ENCODE measurements at places on chromosomes 12 and 14. TPM values are rescaled to one million over a fixed set of nuclear protein-coding genes. Genes with fewer than 3 reads are reported as not detected.

GRCh38 chr12:132484891-132485441 is 5.0 kb upstream of the FBRSL1 start:
- no peak for DNase-seq

DNA sequence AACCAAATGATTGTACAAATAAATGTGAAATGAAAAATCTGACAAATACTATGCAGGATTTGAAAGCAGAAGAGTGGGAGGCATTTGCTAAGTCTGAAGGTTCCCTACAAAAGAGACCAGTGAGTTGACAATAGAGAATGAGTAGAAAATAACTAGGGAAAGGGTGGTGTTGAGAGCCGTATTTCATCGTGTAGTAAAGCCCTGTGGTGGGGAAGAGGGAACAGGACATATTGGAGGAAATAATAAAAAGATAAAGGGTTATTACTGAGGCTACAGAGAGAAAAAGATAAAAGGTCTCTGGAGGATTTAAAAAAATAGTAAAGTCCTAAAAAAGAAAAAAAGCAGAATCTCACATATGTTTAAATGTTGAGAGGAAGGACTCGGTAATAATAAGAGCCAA is 268.8 kb downstream of the DUSP6 start:
- no peak for DNase-seq

Gene KRT2
- 0.23 TPM for total RNA-seq

Gene PIANP
- total RNA-seq, result not detected

DNA sequence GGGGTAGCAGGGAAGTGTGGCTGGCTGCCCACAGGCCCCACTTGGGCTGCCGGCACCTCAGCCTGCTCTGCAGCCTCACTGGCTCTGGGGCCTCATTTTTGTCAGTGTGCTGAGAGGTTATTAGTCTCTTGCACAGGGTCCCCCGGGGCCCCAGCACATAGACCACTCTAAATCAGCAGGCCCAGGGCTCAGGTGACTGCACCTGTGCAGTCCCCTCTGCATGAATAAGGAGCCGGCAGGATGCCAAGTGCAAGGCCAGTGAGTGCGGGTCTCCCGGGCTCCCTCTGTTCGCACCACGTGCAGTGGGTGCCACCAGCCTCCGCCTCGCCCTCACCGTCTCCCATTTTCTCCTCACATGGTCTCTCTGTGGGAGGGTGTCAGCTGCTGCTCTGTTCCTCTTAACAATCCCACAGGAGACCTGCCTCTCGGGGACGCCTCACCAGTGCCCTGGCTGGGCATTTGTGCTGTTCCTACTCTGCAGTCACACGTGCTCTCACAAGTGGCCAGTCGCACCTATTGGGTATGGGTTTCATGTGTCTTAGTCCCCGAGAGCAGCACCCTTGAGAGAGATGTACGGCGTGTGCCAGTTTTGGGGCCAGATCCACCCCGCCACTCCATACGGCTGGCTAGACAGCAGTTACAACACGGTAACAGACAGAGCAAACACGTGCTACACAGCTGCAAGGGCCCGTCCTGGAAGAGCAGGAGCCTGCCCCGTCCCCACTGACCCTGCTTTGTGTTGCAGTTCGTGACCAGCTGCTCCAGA is 40.4 kb downstream of the MMAB start:
- no peak for DNase-seq

Gene BRAP
- 24.7 TPM for total RNA-seq

DNA sequence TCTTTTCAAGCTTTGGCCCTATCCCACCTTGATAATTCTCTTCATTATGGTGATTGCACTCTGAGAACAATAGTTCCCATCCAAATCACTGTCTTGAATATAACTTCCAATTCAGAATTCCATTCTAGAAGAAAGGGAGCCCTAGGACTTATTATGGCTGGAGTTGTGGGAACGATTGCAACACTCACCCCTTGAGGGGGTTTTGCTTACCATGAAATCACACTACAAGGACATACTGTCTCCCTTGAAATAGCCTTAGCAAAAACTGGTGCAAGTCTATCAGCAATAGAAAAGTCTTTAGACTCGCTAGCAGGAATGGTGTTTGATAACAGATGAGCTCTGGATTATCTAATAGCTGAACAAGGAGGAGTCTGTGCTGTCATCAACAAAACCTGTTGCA is 31.4 kb upstream of the OXA1L start:
- DNase-seq, result no peak

Gene MARCHF9
- 9.3 TPM for total RNA-seq

- no peak for DNase-seq
Measured at GRCh38 chr12:27498149-27498548, 25.9 kb upstream of the PPFIBP1 start.

DNA sequence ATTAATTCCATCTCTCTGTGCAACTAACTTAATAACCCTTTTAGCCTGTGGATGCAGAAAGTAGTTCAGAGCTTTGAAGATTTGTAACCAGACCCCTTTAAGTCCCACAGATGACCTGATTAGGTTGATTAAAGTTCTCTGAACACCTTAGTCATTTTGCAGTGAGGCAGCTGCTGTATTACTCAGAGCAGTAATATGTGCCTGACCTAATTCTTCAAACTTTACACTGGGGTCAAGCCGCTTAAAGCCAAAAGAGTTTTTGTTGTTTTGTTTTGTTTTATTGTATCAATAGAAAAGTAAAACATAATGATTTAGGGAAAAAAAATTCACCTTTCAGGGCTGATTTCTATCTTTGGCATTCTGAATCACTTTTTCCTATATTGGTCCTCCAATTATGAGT is 78.6 kb upstream of the PLEKHG7 start:
- DNase-seq, result peak; percentile 79

- DNase-seq, result no peak
Measured at GRCh38 chr12:59874781-59875180, 279.0 kb downstream of the SLC16A7 start.

GRCh38 chr14:102675396-102675795 is 82.9 kb downstream of the RCOR1 start:
- DNase-seq, result peak; percentile 66

- DNase-seq, result peak; percentile 86
Measured at GRCh38 chr14:50342221-50343078, 30.3 kb downstream of the DMAC2L start.

GRCh38 chr12:22971247-22971646 is 346.3 kb downstream of the ETNK1 start:
- no peak for DNase-seq

DNA sequence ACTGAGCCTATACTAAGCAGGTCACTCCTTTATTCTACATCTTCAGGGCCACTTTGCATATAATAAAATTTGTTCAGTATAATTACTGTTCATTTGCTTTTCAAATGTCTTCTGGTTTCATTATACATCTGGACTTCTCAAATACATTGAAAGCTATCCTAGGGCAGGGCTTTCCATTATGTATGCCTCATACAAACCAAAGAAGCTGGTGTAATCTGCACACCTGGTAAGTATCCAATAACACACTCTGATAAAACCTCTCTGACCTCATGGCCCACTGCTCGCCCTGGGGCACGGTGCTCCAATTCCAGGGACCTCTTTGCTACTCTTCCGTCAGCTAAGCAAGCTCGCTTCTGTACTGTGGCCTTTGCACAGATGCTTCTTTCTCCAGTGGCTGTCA is 21.9 kb upstream of the ISM2 start:
- no peak for DNase-seq

DNA sequence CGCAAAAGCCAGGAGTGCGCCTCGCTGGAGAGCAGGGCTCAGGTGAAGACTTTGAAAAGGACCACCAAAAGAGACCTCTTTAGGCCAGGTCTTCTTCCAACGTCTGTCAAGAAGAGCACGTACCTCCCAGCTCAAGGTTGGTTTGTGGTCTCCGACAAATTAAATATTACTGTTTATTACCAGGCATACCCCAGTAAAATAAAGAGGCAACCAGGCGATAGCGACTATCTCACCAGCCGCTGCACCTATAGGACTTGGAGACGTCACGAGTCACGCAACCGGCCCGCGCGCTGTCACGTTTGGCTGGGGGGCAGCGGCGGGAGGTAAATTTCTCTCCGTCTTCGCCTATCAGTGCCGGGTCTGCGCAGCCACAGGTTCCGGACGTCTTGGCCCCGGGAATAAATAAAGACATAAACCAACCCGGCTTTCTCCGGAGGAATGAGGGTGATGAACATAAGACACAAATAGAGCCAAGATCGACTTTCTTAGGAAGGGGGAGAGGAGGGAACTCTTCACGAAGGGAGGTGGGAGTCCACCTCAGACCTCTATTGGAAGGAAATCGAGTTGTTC is 2.0 kb upstream of the TBX5 start:
- no peak for DNase-seq

Gene TCL1A
- total RNA-seq, result not detected

Gene PGF
- total RNA-seq, result 0.26 TPM

DNA sequence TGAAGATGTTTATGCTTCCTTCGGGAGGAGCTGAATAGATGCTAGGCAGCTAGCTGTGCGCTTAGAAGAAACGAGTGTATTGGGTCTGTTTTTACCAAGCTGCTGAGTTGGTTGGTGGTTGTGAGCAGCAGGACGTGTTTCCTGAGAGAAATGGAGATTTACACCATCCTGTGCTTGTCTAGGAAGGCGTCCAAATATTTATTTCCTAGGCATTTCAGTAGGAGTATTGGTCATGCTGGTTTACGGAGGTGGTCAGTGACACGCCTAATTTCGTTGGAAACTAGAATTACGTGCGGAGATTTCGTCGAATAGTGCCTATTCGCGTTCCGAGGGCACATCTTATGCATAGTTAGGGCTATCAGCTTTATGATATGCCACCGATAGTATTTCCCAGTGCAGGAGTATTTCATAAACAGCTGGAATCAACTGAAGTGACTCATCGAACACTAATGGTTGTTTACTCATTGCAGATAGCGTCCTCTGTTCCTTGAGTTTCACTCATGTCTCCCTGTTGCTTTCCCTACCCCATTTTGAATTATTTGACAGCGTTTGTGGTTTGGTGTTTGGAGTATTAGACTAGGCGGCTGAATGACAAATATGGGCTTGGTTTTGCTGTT is 780 bp downstream of the TBC1D15 start:
- DNase-seq, result peak; percentile 77

- DNase-seq, result no peak
Measured at GRCh38 chr12:230925-231671, 17.1 kb upstream of the SLC6A12 start.

- DNase-seq, result no peak
Measured at GRCh38 chr14:92176476-92176875, 54.7 kb downstream of the CPSF2 start.
